ENCODE measurements at places on chromosomes 2 and 18.

DNA sequence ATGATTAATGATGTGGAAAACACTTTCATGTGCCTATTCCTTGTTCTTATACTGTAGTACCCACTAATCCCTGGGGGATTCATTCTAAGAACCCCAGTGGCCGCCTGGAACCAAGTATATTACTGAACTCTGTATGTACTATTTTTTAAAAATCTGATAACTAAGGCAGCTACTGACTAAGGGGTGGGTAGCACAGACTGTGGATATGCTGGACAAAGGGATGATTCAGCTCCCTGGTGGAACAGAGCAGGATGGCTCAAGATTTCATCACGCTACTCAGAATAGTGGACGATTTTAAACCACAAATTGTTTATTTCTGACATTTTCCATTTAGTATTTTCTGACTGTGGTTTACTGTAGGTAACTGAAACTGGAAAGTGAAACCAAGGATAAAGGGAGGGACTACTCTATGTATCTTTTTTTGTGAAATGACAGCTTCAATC is 41.8 kb upstream of the CDC42EP3 start:
- DNase-seq = no peak

DNA sequence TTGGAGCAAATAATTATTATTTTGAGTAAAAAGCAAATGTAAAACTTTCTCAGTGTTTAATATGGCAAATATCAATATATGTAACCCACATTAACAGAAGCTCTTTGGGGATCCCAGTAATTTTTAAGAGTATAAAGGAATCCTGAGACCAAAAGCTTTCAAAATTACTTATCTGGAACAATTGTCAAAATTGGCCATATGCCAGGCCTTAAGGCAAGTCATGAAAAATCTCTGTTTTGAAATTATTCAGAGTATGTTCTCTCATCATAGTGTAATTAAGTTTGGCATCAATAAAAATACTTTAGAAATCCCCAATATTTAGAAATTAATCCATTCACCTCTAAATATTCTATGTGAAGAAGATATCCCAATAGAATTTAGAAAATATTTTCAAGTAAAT is 225.3 kb upstream of the ARL4C start:
- no peak for DNase-seq

GRCh38 chr2:8582651-8583399 is 99.0 kb upstream of the ID2 start:
- no peak for DNase-seq

DNA sequence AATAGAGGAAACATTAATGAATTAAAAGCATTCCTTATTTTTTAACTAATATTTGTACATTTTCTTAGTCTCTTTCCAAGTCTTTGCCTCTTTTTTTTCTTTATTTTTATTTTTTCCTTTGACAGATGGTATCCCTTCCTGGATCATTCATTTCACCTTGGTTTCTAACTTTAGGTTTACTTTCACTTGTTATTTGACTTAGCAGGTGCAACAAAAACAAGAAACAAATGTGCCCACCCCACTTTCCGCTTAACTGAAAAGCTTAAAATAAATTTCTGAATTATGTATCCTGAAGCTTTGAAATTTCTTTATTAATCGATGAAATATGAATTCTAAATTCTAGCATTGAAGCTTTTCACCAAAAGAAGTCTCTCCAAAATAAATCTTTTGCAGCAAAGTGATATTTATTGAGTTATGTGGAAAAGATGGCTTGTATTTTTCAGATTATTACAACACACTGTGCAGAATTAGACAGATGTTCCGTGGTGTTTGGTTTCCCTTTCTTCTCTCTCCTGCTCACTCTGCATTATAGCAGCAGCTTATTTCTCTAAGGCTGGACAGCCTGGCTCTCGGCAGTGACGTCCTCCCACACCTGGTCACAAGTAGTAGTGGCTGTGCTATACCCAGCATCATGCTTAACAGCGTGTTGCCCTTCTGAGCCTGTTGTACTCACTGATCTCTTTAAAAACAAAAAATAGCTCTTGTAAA is 99.1 kb upstream of the ZNF397 start:
- no peak for DNase-seq

DNA sequence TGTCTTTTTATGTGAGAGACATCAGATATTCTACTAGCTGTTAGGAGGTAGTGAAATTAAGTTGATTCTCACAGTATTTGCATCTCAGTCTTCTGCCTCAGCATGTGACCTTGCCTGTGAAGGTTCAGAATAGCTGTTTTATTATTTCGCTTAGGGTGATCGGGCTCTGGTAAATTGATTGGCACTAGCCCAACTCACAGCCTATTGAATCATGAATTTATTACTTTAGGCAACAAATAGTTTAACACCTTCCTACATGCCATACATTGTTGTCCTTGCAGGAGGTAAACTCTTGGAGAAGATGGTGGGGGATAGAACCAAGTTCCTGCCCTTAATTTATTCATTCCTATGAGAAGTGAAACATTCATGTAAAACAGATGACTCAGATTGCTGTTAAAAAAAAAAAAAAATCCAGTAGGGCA is 101.9 kb downstream of the GPD2 start:
- DNase-seq = no peak

DNA sequence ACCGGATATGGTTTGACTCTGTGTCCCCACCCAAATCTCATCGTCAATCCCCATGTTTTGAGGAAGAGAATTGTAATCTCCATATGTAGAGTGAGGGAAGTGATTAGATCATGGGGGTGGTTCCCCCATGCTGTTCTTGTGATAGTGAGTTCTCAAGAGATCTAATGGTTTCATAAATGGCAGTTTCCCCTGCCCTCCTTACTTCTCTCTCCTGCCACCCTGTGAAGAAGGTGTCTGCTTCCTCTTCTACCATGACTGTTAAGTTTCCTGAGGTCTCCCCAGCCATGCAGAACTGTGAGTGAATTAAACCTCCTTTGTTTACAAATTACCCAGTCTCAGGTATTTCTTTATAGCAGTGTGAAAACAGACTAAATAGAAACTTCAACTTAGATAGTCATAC is 69.5 kb downstream of the SESTD1 start:
- no peak for DNase-seq

- DNase-seq = peak; percentile 49
Measured at GRCh38 chr2:43269706-43270105, 43.3 kb upstream of the ZFP36L2 start.

GRCh38 chr2:17850151-17850550 is 28.3 kb upstream of the KCNS3 start:
- DNase-seq = no peak

DNA sequence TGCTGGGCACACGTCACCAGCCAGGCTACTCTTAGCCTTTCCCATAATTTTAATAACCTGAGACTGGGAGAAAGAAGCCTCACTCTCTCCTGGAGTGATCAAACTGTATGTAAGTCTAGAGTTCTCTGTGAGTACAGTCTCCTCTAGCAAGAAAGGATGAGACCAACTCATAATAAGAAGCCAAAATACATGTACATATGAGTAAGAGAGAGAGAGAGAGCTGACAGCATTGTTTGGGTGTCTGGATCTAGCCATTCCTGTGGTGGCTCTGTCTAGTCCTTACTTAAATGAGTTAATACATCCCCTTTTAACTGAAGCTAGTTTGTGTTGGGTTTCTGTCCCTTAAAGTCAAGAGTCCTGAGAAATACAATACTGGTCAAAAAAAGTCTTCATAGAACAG is 26.0 kb upstream of the ANXA4 start:
- no peak for DNase-seq

DNA sequence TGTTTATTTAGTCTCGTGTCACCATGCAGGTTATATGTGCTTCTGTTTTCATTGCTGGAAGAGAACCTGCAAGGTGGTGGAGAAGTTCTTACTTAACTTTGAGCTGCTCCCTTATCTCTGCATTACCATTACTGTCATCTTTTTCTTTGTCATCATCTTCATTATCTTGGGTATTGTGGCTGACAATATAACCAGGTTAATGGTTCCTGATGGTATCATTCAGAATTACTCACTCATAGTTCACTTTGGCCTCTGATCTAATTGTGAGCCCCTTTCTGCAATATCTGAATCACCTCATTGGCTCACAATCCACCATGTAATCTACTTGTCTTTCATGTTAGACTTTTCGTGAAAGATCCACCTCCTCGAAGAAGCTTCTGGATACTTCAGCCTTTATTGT is 5.0 kb downstream of the CD28 start:
- DNase-seq = no peak

DNA sequence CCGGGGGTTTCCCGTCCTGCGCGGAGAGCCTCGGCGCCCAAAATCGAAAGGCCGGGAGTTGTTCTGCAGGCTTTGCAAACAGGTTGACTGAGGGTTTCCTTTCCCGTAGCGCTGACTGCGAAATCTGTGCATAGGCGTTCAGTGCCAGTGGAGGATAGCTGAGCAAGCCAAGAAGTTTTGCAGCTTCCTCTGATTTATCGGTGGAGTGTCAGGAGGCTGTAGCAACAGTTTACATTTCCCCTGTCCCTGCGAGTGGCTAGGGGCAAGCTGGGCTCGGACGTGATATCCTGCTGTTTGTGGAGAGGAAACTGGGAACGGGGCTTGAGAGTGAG is 694 bp downstream of the THSD7B start:
- no peak for DNase-seq

DNA sequence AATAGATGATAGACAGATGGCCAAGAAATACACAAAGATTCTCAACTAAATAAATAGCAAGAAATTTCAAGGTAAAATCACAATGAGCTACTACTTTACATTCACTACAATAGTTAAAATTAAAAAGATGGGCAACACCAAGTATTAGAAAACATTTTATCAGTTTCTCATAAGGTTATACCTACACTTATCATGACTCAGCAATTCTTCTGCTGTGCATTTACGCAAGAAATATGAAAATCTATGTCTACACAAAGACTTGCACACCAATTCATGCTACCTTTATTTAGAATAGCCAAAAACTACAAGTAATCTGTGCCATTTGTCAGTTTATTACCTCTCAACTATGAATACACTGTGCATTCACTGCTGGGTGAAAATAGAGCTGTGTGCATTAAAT is 937.4 kb upstream of the NRXN1 start:
- no peak for DNase-seq

Measured in GM13976 (cell line).